ENCODE measurements at places on chromosomes 3 and 15.

DNA sequence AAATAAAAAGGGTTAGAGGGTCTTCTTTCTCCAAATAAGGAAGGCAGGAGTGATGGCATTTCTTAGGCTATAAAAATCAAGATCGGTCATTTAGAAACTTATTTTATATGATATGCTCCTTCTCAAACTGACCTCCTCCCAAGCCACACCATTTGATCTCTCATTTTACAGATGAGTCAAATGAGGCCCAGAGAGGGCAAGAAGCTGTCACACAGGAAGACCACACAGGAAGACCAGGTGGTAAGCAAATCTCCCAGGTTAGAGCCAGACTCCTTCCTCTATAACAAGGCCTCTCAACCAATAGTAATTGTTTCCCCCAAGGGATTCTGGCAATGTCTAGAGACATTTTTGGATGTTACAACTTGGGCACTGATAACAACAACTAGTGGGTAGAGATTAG, 13.8 kb downstream of the TLE3 start:
- no peak for DNase-seq

DNA sequence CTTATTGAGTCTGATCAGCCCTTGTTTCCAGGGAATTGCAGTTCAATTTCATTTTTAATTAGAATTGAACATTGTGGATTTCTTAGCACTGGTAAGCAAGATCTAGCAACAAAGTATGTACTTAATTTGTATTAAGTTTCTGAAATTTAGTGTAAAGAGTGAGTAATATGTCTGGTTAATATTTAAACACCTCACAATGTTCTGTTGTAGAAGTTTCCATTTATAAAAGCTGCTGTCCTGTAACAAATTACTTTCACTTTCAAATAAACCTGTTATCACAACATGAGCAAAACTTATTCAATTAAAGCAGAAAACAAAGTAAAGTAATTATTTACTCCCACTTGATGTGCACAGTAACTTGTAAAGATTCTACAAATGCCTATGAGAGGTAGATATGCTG, 448.5 kb downstream of the NAALADL2 start:
- DNase-seq = no peak

DNA sequence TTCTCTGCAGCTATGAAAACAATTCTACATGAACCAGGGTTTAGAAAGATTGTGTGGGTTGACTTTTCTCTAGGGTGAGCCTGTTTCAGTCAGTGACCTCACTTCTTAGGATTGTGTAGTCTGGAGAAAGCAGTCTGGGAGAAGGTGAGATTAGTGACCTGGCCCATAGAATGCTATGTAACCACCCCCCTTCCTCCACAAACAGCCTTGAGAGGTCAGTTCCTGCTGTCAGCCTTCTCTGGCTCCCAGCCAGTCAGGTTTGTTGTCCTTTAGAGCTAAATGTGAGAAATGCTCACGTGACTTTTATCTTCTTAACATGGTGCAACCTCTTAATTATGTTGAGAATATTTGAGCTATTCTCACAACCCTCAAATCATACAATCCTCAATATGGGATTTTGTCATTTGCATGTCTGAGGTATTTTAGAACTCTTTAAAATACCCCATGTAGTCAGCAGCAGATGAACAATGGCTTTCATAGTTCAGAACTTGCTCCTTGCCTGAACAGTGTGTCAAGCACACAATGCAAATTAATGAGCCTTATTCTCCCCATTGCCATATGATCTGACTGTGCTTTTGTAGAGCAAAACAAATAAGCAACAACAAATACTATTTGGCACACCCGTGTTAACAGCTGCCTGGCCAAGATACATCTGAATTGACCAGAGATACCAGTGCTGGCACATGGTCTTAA, 311.6 kb downstream of the CNTN6 start:
- peak; percentile 38 for DNase-seq

GRCh38 chr15:85752124-85752475, 42.6 kb downstream of the KLHL25 start:
- DNase-seq = no peak

DNA sequence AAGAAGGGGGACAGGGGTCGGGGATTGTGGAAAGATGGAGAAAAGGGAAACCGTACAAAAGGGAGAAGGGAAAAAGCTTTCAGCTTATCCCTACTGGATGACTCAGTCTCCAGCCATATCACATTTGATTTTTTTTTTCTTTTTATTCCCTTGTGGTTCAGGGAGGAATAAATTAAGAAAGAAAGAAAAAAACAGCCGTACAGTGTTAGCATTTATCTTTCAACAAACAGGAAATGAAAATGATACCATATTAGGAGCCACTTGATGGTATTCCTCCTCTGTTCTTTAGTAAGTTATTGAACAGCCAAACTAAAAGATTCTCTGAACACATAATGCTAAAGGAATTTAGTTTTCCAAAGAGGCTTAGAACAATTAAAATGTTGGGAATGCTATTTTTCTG, 594.4 kb downstream of the FOXP1 start:
- DNase-seq = no peak

GRCh38 chr3:48636149-48636655, 941 bp upstream of the SLC26A6 start:
- DNase-seq = no peak

DNA sequence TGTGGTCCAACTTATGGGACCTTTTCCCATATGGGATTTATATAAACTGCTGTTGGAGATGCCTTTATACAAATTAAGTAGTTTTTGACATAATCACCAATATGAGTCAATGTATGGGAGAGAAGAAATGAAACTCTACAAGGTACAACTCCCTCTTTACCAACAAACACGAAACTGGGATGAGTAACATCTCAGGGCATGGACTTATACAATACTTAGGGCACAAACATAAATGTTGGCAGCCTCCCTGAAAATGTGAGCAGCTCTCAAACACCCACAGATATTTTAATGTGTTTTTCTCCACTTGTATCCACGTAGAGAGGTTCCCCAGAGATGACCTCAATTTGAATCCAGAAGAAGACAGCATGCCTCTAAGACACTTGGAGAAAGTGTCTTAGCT, 161.6 kb downstream of the MAGI1 start:
- no peak for DNase-seq

Data from spinal cord (tissue), 10 donors.